ENCODE measurements at places on chromosomes 1 and 21.

GRCh38 chr1:180805316-180805715 lies 107.4 kb upstream of the KIAA1614 start:
- DNase-seq: no peak

GRCh38 chr1:27000090-27000816 lies 6.8 kb downstream of the TRNP1 start:
- no peak for DNase-seq

- no peak for DNase-seq
Measured at GRCh38 chr1:107378866-107379265, 238.0 kb downstream of the NTNG1 start.

DNA sequence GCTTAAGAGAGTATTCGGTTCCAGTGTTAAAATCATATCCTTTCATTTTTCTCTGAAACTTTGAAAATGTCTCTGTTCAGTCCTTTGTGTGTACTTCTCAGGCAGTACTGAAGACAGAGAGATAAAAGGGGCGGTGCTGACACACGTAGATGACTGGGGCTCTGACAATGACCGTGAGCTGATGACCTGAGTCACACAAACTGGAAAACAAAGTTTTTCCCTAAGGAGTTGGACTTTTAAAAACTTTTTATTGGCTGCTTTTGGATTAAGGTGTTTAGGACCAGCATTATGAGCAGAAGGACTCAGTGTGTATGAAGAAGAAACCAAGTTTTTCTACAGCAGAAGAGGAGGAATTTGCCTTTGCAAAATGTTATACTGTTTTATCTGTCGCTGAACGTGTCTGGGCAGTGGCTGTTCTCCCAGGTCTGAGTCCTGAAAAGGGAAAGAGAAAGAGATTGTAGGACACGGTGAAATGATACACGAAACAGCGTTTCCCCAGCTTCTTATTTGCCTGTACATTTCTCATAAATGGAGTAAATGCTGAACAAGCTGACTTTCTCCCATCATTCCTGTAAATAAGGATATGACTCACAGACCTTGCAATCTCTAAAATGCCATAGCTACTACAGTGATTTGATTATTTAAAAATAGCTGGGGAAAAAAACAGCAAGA lies 51.5 kb downstream of the MAP3K7CL start:
- no peak for DNase-seq

DNA sequence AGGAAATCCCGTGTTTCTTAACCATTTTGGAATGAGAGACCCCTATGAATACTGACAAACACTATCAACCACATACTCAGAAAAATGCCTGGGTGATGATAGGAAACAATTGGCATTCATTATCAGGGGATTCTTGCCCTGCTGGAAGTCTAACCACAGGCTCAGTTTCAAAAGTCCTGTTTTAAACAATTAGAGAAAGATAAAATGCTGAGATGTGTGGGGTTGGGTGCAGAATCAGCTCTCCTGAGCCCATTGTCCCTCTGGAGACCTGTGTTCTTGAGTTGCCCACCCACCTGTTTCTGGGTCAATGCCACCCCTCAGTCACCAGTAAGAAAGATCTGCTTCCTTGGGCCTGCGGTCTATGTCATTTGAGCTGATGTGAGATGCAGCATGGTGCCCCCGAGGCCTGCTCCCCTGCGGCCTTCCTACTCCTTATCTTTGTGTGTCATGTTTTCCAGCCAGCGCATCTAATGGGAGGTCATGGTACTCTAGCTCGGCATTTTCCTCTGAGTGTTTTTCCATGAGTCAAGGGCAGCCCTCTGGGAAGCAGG lies 130.3 kb upstream of the PLXNA2 start:
- no peak for DNase-seq

DNA sequence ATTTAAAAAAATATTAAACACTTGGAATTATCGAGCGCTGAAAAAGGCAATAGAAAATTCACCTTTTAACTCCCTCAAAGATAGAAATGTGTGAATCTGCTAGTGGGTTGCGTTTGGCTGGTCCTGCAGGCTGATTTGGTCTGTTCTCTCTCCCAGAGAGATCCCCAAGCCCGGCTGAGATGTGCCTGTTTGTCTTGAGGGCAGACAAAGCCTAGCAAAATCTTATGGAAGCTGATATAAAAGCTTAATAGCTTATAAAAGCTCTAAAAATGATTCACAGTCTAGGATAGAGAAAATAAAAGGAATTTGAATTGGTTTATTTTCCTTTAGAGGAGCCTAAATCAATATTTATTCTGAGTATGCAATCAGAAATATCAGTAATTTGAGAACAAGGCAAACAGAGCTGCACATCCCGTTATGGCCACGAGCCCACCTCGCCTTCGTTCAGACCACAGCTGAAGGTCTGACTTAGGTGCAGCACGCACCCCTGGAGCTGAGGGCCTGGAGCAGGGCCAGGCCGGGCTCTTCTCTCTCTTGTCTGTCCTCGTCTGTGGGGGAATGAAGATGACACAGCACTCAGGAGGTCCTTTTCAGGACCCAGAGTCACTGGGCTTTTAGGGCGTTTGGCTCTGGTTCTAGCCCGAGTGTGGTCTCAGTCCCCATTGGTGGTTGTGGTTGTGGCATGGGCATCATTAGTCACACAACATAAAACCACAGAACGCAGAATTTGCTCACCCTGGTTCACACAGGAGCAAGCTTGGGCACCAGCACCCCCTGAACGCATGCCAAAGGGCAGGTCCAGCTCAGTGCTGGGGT lies 18.6 kb downstream of the PDE9A start:
- DNase-seq: no peak

DNA sequence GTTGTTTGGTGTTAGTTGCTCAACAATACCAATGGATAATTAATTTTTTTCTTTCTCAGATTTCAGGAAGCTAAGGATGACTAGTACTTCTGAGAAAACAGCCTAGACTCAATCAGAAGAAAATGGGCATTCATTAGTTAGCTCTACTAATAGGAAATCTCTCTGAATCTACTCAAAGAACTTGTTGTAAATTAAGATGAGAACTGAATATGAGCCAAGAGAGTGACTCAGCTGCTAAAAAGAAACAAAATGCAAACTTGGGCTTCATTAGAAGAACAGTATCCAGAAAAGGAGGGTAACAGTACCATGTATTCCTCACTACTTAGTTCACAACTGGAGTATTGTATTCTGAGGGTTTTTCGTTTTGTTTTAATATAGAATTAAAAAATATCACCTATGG lies 12.5 kb downstream of the FOXJ3 start:
- DNase-seq: no peak

DNA sequence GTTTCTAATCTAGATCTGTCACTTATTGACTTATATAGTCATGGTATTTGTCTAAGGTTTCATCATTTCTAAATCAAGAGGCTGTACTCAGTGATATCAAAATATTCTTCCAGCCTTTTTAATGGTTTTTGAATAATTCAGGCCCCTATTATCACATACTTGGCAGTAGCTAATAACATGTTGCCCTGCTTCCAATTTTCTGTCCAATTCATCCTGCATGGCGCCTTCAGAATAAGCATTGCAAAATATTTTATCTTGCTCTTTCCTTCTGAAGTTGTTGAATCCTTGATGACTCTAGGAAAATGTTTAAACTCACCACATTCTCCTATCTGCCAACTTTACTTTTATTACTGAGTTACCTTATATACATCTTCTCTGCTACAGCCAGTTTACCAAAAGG lies 517.2 kb upstream of the B3GALT2 start:
- no peak for DNase-seq

GRCh38 chr1:181990728-181991127 lies 70.8 kb downstream of the ZNF648 start:
- no peak for DNase-seq

GRCh38 chr21:30717105-30717504 lies 1.5 kb downstream of the KRTAP21-3 start:
- DNase-seq: no peak

- no peak for DNase-seq
Measured at GRCh38 chr1:237705462-237705861, 185.3 kb downstream of the ZP4 start.

GRCh38 chr1:117809764-117810163 lies 119.7 kb downstream of the GDAP2 start:
- DNase-seq: no peak

- no peak for DNase-seq
Measured at GRCh38 chr1:181206979-181207790, 118.7 kb downstream of the IER5 start.

DNA sequence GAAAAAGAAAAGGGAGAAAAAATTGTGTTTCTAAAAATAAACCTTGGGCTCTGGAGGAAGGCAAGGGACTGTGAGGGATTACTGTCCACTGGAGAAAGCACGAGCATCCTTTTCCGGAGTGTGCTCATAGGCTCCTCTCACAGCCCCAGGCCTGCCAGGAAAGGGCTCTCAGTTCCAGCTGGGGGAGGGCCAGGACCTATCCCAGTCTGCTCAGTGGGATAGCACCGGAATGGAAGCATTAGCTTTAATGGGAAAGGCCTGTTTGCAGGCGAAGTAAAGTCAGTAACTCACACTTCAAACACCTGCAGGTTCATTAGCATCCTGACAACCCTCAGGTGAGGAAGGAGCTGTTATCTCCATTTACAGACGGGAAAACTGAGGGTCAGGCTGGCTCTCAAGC lies 113.9 kb upstream of the USP24 start:
- no peak for DNase-seq

- DNase-seq: no peak
Measured at GRCh38 chr21:25952306-25952705, 217.5 kb downstream of the GABPA start.

DNA sequence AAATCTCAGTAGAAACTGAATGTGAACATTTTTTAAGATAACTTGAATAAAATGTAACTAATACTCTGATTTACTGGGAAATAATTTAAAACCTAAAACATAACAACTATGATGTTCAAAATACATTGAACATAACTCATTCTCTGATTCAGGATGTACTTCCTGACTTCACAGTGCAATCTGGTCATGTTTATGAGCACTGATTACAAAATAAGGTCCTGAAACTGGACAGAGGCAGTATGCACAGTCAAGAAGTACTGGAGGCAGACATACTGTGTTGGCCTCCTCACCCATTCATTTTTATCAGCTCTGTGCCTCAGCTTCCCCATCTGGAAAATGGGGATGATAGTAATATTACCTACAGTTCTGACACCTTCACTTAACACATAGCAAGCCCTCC lies 651.3 kb downstream of the PTPRC start:
- DNase-seq: no peak

DNA sequence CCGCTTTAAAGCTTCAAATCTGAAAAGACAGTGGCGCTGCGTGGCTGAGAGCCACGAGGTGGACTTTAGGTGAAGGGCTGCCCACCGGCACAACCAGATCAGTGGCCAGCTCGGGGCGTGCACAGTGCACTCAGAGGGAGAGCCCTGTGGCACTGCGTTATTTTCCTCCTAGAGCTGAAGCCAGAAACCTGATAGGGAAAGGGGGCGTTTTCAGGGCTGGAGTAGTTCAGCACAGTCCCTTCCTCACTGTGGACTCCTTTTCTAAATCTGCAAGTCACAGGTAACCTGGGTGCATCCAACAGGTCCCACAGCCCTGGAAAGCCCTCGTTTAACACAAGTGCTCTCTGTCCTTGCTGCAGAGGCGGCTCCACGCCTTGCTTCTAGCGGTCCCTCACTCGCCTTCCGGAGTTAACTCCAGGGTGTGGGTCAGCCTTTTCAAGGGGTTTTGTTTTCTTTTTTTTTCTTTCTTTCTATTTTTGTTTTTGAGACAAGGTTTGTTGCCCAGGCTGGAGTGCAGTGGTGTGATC lies 81.2 kb downstream of the GALNT2 start:
- no peak for DNase-seq

- no peak for DNase-seq
Measured at GRCh38 chr1:6911974-6912373, 126.7 kb downstream of the CAMTA1 start.

DNA sequence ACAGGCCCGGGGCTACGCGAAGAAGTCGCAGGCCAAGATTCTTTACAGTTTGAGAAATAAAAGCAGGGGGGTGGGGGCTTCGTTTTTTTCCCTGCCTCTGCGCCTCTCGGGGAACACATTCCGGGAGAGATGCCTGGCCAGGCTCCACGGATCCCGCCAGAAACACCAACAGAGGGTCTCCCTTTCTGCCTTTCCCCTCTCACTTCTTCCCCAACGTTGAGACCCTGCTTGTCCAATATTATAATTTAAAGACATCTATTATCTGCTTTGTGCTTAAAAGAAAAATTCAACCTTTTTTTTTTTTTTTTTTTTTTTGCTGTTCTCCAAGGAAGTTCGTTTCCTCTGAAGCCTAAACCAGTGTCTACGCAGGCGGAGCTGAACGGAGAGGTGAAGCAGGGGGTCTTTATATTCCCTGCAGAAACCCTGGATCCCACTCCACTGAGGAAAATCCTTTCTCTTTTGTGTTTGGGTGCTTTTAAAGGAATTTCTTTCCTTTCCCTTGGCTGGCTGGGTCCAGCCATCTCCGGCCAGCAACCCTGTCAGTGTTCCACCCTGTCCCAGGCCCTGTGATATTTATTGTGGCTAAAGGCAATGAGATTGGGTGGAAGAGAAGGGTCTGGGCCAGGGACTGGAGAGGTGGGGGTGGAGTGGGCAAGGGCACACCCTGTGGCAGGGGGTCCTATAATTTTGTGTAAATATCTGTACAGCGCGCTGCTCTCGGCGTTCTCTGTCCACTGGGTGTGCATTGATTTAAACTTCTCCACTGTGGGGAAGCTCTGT lies 2.2 kb downstream of the FOXD2 start:
- no peak for DNase-seq

DNA sequence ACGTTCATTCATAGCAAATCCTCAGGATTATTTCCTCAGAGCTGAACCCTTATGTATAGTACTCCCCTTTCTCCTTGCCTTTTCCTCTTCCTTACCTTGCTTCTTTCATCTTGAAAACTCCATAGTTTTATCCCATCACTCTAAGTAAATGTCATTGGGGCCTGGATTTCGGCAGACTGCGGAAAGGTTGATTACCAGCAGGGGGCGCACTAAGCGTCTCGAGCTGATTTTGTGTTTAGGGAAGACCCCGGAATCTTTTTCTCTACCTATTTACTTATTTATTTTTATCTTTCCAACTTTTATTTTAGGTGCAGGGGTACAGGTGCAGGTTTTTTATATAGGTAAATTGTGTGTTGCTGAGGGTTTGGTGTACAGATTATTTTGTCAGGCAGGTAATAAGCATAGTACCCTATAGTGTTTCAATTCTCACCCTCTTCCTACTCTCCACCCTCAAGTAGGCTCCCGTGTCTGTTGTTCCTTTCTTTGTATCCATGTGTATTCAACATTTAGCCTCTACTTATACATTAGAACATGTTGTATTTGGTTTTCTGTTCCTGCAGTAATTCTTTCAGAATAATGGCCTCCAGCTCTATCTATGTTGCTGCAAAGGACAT lies 11.4 kb upstream of the MTARC1 start:
- peak; percentile 13 for DNase-seq

All from AML-193 (cell line).